ENCODE measurements at places on chromosomes 12 and 14.

GRCh38 chr12:84315926-84316325 is 596.7 kb downstream of the SLC6A15 start:
- no peak for DNase-seq

DNA sequence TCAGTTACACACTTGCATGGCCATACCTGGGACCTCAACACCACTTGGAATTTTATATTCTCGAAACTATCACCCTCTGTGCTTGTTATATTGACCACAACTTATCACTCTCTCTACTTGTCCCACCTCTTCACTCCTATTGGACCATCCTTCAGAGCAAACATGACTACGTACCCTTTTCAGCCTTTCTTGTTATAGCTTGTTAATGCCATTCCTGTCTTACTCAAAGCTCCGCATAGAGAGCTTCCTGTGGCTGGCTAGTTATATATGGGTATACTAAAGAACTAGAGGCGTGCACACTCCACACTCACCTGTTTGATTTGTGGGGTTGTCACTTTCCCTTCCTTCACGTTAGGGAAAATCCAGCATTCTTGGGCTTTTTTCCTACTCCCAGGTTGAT is 26.3 kb upstream of the FRS2 start:
- DNase-seq = no peak

GRCh38 chr12:100544165-100544564 is 29.3 kb upstream of the GAS2L3 start:
- no peak for DNase-seq

GRCh38 chr12:120849765-120850164 is 54.4 kb downstream of the SPPL3 start:
- no peak for DNase-seq

- no peak for DNase-seq
Measured at GRCh38 chr12:3371018-3371417, 120.0 kb upstream of the PRMT8 start.

- DNase-seq = no peak
Measured at GRCh38 chr14:78170203-78170602, at the start of gene NRXN3. Gene NRXN3 (plus strand): TSS chr14:78170373. CDS start chr14:78243094, 72,721 bp downstream.

GRCh38 chr12:130714091-130714590 is 2.0 kb downstream of the RIMBP2 start:
- DNase-seq = no peak

DNA sequence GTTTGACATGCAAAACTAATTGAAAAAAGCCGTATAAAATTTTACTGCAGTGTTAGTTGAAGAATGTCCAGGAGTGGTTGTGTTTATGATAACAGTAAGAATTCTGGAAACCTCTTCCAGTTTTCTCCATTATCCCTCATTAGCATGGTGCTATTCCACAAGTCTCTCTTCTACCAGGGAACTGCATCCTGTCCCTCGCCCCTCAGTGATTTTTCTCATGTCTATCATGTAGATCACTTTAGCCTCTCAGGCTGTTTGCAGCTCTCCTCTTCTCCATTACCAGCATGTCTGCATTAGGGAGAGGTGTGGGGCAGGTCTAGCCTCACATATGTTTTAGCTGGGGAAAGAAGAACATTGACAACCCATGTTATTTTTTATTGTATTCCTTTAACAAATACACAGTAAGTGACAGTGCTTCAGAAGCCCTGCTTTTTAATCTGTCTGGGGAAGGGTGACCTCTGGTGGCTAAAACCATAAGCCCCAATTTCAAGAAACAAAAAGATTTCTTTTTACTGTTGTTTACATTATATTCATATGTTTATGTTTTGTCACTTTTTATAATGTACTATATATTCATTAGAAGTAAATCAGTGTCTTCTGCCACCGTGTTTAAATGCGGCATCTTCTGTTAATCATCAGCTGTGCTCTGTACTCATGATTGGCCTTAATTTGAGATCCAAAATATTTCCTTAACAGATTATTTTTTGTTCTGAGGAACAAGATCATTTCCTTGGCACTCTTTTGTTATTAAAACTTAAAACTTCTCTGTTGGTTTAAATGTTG is 70.7 kb downstream of the RASSF8 start:
- peak; percentile 38 for DNase-seq

DNA sequence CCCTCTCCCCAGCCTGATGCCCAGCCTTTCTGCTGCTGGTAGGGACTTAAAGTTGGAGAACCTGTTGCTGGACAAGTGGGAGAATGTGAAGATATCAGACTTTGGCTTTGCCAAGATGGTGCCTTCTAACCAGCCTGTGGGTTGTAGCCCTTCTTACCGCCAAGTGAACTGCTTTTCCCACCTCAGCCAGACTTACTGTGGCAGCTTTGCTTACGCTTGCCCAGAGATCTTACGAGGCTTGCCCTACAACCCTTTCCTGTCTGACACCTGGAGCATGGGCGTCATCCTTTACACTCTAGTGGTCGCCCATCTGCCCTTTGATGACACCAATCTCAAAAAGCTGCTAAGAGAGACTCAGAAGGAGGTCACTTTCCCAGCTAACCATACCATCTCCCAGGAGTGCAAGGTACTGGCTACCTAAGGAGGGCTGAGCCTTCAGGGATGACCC is 1.6 kb downstream of the TSSK4 start:
- DNase-seq = no peak

GRCh38 chr12:16021676-16022075 is 110.5 kb downstream of the DERA start:
- no peak for DNase-seq

DNA sequence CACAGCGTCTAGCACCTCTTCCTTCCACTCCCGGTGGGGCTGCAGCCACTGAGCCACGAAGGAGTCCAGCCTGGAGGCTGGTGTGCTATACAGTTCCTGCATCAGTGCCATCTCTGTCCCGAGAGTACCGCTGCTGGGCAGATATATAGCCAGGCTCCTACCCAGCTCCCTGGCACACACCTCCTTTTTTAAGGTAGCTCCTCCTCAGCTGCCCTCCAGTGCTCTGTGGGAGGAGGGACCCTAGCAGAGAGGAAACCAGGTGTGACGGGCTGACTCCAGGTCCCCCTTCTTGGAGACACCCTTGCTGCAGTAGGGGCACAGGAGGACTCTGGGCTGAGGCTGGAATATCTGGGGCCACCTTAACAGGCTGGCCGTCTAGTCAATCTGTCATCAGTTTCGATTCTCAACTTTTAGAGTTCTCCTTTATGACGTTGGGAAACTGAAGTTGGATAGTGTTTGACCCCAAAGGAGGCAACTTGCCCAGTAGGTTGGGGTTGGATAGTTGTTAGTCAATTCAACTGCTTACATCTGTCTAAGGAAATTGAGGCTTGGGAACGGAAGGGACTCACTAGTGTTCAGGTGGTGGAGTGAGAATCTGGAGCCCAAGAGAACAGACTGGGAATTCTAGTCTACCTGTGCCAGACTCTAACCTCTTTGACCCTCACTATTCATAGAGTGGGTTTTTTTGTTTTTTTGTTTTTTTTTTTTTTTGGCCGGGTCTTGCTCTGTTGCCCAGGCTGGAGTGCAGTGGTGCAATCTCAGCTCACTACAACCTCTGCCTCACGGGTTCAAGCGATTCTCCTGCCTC is at the start of gene OASL:
Gene OASL (minus strand): TSS at position 386 of the 808 bp plus-strand sequence. CDS start 275 bp downstream, at position 111.
- DNase-seq = peak; percentile 56

Data from GM13977 (cell line).